ENCODE measurements at places on chromosomes 5 and 9.

DNA sequence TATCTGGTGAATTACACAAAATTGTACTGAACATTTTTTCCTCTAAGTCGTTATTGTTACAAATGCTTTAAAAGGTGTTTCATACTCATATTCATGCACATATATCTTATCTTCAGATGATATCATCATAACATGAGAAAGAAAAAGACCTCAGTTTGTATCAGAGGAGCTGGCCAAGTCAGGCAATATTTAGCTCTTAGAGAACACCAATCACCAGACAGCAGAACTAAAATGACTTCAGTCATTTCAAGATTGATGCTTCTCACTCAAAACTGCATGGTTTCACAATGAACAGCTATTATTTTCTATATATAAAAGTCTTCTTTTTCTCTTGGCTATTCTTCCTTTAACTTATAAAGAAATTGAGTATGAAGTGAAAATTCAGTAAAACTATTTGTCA lies 44.6 kb downstream of the TSSK1B start:
- no peak for DNase-seq

DNA sequence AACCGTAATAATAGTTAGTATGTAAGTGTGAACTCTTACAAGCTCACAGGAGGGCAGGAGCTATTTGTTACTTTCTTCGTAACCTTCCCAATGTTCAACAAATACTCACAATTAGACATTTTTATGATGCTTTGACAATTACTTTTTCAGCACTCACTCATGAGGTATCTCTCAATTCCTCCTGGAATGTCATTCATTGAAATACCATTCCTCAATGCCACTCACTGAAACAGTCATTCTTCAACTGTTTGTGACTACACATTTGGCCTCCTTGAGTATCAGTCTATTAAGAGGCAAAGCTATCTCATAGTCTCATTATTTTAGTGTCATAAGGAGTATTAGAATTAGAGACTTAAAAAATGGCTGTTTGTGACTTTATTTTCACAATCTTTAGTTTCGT lies 734.1 kb upstream of the DMAC1 start:
- DNase-seq, result no peak

- no peak for DNase-seq
Observed at GRCh38 chr5:116885825-116886224, 311.2 kb upstream of the SEMA6A start.

GRCh38 chr9:118761016-118761790 lies 608.0 kb downstream of the BRINP1 start:
- no peak for DNase-seq

GRCh38 chr5:107218457-107219193 lies 452.1 kb downstream of the EFNA5 start:
- DNase-seq, result no peak

DNA sequence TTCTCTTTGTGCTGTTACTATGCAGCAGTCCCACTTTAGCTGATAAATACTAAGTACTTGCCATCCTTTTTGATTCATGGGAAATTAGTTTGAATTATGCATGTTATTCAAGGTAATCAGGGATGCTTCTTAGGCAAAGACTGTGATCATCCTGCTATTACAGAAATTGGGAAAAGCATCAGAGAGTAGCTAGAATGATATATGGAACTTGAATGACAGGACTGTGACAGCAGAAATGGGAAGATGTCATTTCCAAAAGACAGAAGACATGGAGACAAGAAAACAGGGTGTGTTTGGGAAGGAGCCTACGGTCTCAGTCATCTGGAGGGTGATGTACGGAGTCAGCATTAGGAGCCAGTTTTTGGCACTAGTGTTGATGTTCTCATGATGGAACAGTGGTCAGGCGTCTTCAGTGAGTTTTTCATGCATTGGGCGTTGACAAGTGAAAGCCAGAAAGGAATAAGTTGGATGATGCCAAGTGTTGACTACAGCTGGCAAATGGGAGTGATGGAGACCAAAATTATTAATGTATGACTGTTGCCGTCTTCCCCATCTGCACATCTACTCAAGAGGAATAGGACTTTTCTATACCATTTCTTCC lies 70.4 kb downstream of the TMEM167A start:
- DNase-seq, result no peak

DNA sequence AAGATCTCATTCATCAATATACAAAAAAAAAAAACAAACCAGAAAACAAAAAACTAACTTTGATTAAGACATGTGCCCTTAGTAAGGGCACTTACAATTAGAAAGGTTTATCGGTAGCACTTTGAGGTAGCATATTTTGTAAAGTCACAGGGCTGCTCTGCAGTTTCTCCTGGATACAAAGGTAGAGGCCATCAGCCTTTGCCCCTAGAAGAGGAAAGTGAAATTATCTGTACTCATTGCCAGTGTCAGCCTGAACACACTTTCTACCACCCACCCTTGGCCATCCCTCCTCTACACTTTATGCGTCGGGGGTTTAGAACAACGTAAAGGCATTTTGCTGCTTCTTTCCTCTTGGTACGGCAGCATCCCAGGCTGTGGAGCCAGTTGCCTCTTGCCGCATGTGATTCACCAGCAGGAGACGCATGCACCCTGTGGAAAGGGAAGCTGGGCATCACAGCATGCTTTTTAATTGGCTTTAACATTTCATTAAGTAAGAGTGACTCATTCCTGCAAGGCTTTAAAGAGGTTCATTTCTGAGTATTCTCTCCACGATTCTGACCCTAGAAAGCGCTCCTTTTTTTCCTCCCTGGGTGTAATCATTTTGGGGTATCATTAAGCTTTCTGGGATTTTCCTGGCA lies 84.6 kb downstream of the CEMIP2 start:
- DNase-seq, result peak; percentile 3
